ENCODE measurements at places on chromosomes 12 and 14.

DNA sequence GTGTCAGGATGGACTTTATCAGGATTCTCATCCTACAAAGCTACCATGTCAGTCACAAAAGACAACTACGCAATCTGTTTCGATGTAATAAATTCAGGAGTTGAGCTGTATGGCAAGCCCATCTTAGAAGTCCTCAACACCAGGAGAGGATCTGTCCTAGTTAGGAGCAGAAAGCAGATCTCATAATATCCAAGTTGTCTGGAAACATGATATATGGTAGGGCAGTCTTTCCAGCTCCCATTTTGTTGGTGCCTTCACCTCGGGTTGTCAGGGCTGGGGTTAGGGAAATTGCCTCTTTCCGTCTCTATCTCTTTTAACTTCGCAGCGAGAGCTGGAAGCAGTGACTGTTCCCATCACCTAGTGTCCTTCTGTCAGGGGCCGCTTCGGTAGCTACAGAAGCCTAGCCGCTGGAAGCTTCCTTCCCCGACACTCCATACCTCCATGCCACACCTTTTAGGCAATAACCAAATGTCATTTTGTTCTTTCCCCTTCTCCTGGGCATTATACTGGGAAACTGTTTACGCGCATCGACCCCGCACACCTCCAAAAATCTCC lies 1.4 kb downstream of the NIN start:
- no peak for DNase-seq

DNA sequence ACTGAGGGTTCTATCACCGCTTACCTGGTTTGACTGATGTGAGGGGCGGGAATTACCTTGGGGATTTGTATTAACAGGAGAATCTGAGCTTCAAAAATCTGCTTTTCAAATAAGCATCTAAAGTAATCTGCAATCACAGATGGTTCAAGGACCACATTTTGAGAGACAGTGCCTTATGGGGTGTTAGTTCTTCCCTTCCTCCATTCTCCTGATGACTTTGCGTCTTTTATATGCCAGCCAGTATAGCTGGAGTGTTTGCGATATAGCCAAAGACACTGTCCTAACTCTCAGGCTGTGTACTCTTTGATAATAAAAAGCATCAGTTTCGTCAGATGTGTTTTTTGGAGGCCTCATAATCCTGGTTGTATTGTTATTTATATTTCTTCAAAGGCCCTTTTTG lies 39.5 kb downstream of the PPHLN1 start:
- DNase-seq: no peak

- no peak for DNase-seq
Measured at GRCh38 chr12:12661086-12661856, 34.7 kb downstream of the GPR19 start.

DNA sequence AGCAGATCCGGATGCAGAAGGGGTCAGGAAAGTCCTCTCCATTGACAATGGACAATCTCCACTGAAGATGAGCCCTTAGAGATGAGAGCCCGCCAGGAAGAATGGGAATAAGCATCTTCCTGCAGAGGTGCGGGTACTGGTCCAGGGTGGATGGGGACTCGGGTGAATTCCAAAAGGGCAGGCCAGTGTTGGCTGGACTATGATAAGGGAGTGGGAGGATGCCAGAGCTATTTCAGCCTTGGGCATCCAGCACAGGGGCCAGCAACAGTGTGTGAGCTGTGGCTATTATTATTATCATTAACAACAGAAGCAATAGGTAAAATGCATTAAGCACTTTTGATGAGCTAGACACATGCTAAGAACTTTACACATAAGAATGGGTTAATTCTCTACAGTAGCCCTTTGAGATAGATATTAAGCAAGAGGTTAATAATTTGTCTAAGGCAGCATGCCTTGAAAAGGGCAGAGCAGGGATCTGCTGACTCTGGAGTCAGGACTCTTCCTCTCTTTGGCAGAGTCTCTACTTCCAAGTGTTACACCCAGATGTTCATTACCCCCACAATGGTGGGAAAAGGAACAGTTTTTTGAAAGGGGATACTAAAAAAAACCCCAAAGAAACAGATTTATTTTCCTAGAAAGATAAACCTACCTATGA lies 55.2 kb downstream of the PRICKLE1 start:
- DNase-seq: no peak

- no peak for DNase-seq
Measured at GRCh38 chr12:130161261-130162243, 712 bp upstream of the FZD10 start.

DNA sequence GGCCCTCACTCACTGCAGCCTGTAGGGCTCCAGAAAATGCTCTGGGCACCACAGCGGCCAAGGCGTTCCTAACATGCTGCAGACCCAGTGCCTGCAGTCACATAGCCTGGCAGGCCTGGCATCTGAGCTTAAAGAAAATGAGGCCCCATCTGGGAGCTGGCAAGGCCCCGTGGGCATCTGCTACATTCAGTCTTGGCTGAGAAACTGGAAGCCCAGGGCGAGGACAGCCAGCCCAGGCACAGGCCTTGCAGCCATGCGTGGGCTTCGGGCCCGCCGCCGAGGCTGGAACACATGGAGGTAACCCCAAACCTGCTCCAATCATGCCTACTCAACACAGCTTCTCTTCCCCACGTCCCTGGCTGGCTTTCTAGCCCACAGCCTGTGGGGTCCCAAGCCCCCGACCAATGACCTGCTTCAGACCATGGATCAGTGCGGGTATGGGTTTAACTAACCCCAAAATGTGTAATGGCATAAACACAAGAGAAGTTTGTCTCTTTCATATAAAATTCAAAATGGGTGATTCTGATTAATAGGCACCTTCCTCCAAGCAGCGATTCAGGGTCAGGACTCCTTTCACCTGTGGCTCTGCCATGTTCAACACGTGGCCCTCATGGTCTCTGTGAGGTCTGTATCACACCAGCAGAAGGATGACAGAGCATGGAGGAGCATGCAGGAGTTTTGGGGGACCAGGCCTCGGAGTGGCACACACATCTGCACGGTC lies 6.4 kb downstream of the NGB start:
- DNase-seq: no peak

Data from NCI-H526 (cell line).